ENCODE measurements at places on chromosomes 12 and 14.

DNA sequence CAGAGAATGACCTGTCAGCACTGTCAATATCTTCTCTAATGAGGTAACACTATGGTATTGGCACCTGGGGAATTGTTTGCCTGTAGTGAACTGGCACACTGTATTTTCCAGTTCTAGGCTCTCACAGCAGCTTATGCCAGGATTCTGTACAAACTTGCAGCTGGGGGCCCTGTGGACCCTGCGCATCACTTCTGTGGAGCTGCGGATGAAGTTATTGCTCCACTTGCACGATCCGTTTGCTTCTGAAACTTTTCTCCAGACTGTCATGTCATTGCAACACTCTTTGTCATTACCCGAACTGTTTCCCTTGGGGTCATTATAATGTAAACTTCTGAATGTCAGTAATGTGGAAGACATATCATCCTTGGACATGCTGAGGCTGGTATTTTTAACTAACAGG lies 3.9 kb downstream of the RNASE11 start:
- DNase-seq = no peak

DNA sequence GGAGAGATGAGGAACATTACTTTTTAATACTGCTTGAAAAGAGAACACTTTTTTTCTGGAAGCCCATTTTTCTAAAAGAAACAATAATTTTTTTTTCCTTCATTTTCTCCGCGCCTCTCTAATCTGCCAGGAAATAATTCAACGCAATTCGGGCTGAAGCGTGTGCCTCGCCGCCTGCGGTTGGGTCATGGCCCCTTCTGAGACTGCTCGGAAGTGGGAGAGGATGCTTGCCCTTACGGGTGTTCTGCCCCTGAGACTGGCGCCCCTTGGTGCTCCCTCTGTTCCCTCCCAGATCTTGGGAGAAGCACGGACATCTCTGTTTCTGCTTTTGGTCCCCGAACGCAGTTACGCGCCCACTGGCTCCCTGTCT lies 332 bp upstream of the TBC1D30 start:
- DNase-seq = no peak

DNA sequence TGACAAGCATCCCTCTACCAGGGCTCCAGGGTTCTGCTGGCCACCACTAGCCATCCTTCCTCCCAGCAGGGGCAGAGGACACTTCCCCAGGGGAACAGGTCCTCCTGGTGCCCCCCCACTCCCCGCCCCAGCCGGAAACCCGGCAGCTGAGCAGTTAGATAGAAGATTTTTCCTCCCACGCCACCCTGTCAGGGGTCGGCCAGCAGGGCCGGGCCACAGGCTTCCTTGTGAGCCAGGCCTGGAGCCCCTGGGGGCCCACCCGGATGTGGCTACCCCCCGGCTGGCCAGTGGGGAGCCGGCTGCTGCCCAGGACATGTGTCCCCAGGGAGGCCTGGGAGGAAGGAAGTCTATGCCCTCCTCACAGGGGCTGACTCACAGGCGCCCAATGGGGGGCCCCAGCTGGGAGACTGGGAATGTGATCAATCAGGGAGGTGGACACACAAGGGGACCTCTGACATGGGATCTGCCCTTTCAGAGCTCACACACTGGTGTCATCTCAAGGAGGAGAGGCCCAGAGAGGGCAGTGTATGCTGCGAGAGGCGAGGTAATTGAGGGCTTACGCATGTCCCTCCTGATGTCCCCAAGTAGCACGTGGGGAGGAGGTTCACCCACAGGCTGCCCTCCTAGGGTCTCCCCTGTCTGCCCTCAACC lies 4.2 kb downstream of the SH2B3 start:
- peak; percentile 45 for DNase-seq

GRCh38 chr14:76761960-76762410 lies 717 bp downstream of the VASH1 start:
- no peak for DNase-seq

- no peak for DNase-seq
Measured at GRCh38 chr12:52298677-52299190, 7.4 kb upstream of the KRT81 start.
